NCI-H1105 treated with DMSO at 0.1 percent for 48 hours (cell line): ENCODE measurements at places on chromosomes 13 and 19.

DNA sequence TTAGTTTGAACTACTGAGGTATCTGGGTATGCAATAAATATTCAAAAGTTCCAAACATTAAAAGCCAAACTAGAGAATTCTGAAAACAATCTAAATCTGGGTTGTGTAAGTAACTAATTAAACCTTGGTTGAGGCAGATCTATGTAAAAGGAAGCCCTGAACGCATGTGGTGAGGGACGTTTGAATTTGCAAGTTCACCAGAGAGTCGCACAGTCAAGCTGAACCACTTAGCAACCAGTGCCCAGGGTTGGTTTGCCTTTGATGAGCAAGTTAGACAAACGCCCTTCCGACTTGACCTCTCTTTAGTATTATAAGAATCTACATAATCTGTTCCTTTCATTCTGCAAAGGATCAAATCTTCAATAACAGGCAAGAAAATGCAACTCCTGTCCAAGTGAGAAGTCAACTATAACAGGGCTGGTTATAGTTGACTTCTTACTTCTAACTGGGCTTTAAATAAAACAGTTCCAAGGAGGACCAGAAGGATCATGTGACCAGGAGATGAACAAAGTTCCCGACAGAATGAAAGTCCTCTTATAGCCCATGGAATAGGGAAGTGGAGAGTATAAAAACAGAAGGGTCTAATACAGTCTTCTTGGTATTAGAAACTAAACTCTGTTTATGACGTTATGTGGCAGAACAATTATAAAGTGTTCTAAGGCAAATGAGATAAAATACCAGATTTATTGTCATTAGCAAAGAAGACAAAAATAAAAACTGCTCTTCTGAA is 40.6 kb downstream of the PHF11 start:
- no peak for DNase-seq

DNA sequence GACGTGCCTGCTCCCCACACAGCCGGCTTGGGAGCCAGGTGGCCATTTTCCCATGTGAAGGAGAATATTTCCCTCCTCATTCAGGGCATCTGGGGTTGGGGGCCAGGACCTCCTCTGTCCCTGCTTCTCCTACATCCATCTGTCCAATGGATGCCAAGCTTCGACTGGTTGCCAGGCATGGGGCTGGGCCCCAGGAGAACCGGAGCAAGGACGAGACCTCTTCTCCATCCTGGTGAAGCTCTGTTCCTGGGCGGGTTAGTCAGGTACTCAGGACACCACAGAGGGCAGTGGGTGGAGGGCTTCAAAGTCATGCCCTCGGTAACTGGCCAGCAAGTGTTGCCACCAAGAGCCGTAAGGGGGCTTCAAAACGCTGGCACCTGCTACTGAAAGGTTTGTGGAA is 22.3 kb upstream of the SLC15A1 start:
- DNase-seq = no peak

- DNase-seq = peak; percentile 19
These were observed 23.1 kb downstream of the EPSTI1 start for GRCh38 chr13:42968906-42969305.

- DNase-seq = no peak
These were observed 9.5 kb downstream of the SHANK1 start for GRCh38 chr19:50710094-50710493.

GRCh38 chr19:58338336-58338735 is 11.5 kb downstream of the ZSCAN22 start:
- no peak for DNase-seq

- DNase-seq = peak; percentile 5
These were observed 850 bp downstream of the MTMR6 start for GRCh38 chr13:25286308-25286968.

- no peak for DNase-seq
These were observed 65.6 kb upstream of the MEDAG start for GRCh38 chr13:30840515-30840914.

- no peak for DNase-seq
These were observed 16.2 kb downstream of the DNASE2 start for GRCh38 chr19:12864721-12865715.

- peak; percentile 44 for DNase-seq
These were observed 92.1 kb downstream of the ATP11A start for GRCh38 chr13:112781881-112782361.

GRCh38 chr13:107644136-107644535 is 571.2 kb downstream of the LIG4 start:
- no peak for DNase-seq

DNA sequence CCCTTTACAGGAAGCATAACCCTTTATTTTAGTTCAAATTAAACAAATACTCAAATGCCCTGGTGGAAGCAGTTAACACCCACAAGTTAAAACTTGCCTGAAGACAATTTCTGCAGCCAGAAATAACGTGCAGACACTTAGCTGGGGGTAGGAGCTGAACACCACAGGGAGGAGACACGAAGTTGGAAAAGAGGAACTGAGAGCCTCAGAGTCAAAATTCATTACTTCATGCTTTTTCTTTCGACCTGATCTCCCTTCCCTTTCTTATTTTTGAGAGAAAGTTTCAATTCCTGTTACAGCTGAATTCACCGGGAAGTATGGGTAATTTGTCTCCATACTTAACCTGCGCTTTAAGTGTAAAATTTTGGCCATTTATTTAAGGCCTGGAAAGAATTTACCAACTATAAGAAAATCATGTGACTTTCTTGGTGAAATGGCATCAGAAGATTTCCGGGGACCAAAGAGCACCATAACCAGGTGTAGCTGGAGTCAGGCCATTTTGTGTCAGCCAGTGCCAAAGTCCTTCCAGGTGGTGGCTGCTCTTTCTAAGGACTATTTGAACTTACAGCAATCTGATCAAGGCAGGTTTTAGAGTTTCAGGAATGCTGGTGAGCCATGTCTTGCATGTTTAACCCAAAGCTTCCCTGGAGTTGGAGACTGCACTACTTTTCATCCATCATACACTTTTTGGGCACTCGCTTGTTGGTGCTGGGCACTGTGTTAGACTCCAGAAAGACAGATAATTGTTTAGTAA is 46.5 kb upstream of the RCBTB2 start:
- peak; percentile 44 for DNase-seq

- no peak for DNase-seq
These were observed 6.6 kb downstream of the FZR1 start for GRCh38 chr19:3512562-3513228.

DNA sequence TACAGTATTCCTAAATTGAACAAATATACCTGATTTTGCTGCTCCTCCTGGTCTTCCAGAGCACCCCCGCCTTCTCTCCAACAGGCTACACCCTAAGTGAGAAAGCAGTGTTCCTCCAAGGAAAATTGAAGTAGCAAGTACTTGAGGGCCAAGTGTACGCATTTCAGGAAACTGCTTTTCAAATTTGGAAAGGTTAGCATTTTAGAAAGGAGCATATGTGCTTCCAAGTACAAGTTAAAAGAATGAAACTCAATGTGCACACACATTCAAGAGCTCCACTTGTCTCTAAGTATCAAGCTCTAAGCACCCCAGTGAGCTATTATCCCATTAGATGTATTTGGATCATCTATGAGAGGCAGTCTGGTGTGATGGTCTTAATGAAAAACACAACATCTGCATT is 25.8 kb downstream of the LHFPL6 start:
- no peak for DNase-seq

GRCh38 chr13:101673360-101674105 is 221.1 kb downstream of the ITGBL1 start:
- DNase-seq = no peak

GRCh38 chr19:40603071-40603388 is 1.9 kb downstream of the LTBP4 start:
- no peak for DNase-seq

DNA sequence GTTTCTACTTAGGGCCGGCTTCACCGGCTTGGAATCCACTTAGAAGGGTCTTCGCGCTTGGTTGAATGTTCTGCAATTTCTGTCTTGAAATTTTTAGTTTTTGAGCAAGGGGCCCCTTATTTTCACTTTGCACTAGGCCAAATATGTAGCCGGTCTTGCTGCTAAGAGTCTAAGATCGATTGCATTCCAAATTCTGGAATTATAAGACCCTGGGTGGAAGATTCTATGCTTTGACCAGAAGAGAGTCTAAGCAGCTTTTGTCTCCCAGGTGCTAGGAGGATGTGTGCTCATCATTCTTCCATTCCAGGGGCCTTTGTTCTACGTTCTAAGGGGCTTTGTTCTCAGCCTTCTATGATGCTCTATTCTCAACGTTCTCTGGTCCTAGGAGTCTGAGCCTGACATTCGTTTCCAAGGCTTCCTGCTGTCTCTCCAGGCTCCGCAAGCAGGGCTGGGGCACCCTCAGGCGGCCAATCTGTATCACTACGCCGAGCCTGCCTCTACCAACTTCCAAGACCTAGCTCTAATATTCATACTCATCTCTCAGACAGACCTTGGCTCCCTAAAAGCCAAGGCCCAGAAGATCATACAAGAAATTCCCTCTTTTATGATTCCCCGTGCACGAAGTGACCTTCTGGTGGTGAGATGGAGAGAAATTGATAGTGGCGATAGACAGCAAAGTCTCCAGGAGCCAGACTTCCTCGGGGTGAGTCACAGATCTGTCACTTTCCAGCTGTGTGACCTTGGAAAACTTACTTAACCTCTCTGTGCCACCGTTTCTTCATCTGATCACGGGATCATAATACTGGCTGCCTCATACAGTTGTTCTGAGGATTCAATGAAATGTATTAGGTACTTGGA is 982 bp upstream of the DACT3 start:
- peak; percentile 80 for DNase-seq

GRCh38 chr13:42735010-42735409 is 46.4 kb upstream of the FAM216B start:
- DNase-seq = no peak

DNA sequence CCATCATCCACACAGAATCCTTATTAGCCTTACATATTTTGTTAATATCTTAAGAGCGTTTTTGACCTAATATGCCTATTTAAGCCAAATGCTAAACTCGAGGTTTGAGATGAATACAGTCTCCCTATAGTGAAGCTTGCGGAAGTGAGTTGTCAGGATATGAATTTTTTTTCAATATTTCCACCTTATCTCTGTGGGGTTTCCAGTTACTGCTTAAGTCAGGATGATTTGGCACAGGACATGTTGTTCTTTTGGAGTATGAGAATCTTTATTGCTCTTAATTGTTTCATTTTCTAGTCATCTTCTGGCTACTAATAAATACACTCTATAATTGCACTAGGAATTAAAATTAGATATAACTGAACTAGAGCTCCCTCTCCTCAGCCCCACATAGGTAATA is 44.2 kb upstream of the GPC6 start:
- no peak for DNase-seq

DNA sequence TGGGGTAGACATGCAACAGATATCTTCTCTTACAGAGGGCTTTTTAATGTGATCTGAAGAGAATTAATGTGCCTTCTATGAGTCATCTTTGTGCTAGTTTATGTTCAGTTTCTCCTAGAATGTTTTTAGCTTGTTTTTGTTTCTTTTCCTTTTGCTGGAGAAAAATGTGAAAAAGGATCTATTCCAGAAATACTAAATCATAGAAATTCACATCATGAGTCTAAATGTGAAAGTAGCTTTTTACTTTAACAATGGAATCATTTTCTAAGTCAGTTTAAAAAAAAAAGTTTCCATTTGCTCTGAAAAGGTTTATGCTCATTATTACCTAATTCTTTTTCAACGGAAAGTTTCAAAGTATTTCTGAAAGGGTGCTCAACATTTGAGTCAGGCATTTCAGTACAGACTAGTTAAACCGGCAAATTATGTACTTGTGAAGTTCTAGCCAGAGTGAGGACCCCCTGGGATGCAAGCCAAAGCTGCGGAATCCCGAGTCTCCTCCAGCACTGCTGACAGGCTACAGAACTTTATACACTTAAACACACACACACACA is 72.9 kb downstream of the SPATA13 start:
- no peak for DNase-seq

DNA sequence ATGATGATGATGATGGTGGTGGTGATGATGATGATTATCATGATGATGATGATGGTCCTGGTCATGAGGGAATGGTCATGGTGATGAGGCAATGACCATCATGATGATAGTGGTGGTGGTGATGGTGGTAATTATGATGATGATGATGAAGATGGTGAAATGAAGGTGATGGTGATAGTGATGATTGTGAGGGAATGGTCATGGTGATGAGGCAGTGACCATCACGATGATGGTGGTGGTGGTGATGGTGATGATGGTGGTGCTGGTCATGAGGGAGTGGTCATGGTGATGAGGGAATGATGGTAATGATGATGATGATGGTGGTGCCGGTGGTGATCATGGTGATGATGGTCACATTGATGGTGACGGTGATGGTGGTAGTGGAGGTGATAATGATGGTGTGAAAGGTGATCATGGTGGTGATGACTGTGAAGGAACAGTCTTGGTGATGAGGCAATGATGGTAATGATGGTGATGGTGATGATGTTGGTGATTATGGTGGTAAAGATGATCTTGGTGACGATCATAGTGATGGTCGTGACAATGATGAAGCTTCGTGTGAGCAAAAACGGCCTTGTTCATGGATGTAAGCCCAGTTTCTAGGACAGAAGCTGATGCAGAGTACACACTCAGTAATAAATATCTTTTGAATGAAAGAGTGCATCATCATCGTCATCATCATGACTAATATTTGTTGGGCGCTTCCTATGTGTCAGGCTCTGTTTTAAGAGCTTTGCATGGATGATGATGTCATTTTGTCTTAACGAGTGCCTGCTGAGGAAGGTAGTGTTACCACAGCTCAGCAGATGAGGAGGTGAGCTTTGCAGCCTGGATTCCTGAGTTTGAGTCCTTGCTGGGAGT is 17.3 kb downstream of the SBK2 start:
- DNase-seq = no peak

- DNase-seq = peak; percentile 16
These were observed 6.0 kb downstream of the PEX11G start for GRCh38 chr19:7482584-7483439.

GRCh38 chr19:468587-469256 is 7.9 kb upstream of the SHC2 start:
- no peak for DNase-seq

- DNase-seq = peak; percentile 39
These were observed 568 bp downstream of the ATP11A start for GRCh38 chr13:112690283-112690929.

DNA sequence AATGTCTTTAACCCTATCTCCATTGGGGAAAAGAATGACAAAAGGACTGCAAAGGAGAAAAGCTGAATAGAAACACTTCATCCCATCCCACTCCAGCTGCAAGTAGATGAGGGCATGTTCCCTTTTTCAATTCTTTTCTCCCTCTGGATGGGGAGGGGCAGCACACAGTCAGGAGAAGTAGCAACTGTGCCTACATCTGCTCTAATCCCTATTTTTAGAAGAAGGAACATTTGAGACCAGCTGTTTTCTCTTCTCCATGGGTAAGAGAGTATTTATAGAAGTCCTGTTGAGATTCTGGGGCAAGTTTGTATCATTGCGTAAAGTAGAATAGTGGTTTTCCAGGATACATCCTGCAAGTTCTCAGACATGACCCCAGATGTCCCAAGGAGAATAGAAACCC is 9.3 kb upstream of the GTF3A start:
- DNase-seq = no peak
